Neural crest cell (in vitro differentiated cells): ENCODE measurements at places on chromosomes 2 and 18.

DNA sequence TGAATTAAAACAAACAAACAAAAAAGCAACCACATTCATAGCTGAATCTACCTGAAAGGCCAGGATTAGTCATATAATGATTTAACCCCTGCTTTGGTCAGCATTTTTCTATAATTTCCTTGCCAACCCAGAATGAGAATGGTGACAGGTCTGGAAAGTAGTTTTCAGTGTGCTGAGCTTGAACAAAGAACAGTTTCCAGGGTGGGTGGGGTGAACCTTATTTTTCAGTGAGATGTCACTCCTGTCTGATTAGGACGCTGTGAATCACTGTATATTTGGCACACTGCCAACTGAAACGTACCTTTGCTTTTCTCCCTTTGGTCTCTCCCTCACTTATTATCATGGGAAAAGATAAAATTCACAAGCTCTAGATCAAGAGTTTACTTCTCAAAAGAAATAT lies 35.0 kb upstream of the DSC1 start:
- no peak for DNase-seq

GRCh38 chr2:56768973-56769372 lies 585.2 kb downstream of the CCDC85A start:
- DNase-seq: no peak

DNA sequence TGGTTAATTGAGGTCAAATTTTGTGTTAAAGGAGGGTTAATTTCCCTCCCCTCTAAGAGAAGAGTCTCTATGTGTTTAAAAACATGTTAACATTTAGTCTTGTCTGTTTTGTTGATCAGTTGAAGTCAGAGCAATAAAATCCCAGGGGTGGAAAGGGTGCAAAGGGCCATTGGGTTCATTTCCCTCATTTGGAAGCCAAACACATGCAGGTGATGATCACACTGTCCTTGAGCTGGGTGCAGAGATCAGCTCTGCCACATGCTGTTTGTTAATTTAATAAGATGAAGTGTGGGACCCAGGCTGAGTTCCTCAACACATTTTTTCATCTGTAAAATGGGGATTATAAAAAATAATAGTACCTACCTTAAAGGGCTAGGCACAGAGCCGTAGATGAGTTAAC lies 260.9 kb downstream of the LPIN1 start:
- DNase-seq: no peak

DNA sequence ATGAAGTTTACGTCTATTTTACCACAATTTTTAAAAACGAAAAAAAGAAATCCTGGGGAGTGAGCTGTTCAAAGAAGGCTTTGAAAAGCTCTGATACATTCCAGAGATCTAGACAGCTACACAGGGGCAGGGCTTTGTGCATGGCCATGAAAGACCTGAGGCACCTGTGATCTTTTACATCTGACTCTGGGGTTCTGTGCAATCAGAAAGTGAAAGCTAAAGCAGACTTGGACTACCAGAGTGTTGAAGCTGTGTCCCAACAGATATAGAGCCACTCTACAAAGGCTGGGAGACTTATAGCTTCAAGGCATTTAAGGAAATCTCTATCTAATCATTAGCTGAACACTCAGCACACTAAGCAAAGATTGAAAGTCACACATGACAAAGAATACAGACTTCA lies 34.1 kb downstream of the PARD6G start:
- no peak for DNase-seq

- DNase-seq: no peak
Measured at GRCh38 chr2:180905002-180905401, 75.4 kb upstream of the UBE2E3 start.

GRCh38 chr2:186485576-186485870 lies 537 bp upstream of the ZC3H15 start:
- DNase-seq: no peak

- no peak for DNase-seq
Measured at GRCh38 chr2:224601923-224602322, 16.8 kb upstream of the CUL3 start.

DNA sequence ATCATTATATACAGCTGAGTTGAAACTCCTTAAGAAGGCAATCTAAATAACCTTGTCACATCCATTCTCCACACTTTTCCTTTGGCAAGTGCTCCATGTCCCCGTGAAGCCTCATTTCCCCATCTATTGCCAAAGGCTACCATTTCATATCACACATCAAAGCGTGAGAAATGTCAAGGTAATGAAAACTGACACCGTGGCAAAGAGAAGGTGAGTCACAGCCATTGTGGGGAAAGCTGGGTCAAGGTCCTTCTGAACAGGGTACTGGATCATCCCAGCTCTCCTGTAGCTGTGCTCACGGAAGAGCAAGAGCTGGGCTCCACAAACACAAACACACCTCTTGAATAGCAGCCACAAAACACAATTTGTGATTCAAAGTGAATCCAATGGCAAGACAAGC lies 58.2 kb upstream of the REG3G start:
- no peak for DNase-seq

DNA sequence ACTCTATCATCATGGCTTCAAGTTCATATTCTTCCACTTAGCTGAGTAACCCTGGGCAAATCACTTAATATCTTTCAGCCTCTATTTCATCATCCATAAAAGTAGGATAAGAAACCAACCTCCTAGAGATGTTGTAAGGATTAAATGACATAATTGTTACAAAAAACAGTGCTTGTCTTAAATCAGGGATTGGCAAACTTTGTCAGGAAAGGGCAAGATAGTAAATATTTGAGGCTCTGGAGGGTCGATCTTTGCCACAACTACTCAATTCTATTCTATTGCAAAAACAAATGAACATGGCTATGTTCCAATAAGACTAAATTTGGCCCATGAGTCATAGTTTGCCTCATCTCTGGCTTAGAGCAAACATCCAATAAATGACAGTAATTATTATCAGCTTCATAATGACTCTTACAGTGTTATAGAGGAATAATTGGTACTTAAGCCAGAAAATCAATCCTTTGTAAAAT lies 184.7 kb downstream of the SATB2 start:
- DNase-seq: no peak

DNA sequence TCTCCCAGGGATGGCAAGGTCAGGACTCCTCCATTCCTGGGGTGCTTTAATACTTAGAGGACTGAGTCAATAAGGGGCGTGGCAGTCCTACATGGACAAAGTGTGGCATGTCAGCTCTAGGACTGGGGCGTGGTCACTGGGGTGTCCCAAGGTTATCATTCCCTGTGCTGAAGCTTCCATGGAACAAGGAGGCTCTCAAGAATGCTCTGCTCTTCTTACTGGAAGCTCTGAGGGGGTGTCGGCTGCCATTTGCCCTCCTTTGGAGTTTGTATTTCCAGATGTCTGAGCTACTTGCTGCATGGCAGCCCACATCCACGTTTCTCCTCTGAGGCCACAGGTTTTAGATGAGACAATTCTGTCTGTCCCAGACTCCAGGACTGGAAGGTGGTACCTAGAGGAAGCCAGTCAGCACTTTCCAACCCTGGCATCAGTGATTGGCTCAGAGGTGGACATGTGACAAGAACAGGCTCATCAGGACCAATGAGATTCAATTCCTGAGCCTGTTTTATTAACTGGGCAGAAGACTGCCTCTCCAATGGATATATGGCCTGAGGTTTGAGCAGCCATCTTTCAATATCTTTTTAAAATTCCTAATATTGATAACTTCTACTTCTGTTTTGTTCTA lies 128.9 kb upstream of the ARL4C start:
- DNase-seq: no peak

- DNase-seq: no peak
Measured at GRCh38 chr2:55302241-55302640, 33.2 kb upstream of the MTIF2 start.

DNA sequence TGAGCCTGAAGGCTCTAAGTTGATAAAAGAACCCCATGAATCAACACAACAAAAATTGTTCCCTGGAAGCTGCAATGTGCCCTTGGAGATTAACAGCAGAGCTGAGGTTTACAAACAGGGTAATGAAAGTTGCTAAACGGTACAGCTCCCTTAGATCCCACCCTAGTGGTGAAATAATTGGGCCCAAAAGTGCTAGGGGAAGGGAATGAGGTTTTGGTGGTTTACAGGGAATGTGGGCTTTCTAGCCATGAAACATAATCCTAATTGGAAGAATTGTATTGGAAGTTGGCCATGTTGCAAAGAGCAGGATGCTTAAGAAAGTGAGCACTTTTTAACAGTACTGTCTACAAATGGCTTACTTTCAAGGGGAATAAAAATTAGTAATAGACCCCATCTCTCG lies 180.2 kb upstream of the SMIM21 start:
- DNase-seq: no peak

- no peak for DNase-seq
Measured at GRCh38 chr2:120305296-120305695, 40.6 kb upstream of the INHBB start.

- no peak for DNase-seq
Measured at GRCh38 chr2:118529908-118530599, 317.4 kb downstream of the EN1 start.

GRCh38 chr18:77254711-77255405 lies 5.2 kb downstream of the GALR1 start:
- no peak for DNase-seq

DNA sequence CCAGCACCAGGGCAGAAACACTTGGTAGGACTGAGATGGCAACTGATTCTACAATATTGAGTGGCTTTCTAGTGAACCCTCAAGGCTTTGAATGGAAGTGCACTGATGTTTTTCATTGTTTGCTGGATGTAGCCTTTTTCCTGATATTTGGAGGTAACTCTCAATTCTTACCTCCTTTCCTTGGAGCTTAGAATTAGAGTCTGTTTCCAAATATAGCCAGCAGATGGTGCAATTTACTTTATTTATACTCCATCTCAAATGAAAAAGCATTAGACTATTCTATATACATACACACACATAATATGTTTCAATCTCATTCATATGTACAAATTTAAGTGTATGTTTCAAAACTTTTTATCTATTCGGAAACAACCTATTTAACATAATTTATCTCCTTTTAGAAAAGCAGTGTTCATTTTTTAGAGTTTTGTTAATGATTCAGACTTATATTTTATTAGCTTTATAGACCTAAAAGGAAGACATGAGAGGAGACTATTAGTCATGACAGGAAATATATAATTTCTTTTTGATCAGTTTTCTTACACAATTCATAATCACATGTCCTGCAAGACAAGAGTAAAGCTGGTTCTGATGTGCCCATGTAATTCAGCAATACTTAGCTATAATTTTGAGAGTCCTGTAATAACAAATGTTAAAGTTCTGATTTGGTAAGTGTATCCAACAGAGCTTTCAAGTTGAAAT lies 124.8 kb downstream of the NUP35 start:
- DNase-seq: no peak

- DNase-seq: no peak
Measured at GRCh38 chr2:3485166-3485565, 34.2 kb downstream of the ADI1 start.

DNA sequence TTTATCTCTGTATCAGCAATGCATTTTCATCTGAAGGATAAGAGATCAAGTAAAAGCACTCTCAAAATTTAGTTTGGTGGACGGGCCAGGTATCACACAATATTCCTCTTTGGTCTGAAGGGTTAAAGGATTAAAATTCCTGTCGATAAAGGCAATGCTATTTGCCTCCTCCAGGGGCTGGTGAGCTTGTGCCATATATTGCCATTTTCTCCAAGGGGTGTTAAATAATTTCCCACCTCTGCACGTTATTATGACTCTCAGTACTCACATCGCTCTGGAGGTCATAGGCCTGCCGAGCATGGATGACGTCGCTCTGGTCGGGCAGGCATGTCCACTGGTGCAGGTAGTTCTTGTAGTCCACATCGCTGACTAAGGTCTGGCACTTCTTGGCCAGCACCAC lies 94.2 kb downstream of the NEB start:
- DNase-seq: no peak

DNA sequence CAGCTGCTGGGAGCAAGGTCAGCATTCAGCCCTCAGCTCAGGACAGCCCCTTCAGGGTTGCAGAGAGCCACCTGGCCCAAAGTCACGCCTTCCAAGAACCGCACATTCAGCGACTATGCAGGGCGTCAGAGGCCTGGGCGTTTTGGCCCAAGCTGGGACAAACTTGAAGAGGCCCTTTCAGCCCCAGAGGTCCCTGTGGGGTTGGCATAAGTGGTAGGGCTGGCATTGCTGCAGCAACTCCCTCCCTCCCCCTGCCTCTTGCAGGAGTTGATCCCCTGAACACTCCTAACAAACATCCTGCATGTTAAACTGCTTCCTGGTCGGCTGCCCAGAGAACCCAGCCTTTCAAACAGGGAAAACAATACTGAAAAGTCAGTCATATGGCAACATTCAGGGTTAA lies 192.9 kb upstream of the SMAD2 start:
- DNase-seq: no peak

GRCh38 chr2:18611184-18611583 lies 21.8 kb upstream of the NT5C1B start:
- DNase-seq: no peak

DNA sequence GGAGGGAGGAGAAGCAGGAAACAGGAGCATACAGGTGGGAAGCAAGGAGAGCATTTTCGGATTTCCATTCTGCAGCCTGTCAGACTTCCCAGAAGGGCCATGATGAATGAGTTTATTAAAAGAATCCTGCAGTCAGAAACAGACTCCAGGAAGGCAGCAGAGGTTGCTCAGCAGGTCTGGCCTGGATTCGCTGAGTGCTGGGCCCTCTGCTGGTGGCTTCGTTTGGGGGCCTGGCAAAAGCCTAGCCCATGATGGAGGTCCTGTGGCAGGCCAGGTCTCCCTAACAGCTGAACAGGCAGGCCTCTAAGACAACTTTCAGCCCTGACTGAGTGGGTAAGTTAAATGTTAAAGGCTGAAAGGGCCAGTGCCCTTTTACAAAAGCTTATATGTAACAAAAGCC lies 108.2 kb upstream of the CAPN13 start:
- DNase-seq: peak; percentile 11

DNA sequence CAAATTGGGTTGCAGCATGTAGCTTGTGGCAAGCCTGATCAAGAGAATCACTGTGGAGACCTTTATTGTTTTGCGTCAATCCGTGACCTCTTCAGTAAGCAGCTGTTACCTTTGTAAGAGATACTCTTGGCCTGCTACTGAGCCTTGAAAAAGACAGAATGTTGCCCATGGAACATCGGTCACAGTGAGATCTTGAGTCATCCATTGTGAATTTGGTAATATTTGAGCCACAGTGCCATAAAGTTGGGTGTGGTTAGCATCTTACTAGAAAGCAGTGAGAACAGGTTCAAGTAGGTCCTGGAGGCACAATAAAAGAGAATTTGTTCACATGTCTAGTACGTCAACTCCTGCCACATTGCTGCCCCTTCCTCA lies 12.7 kb upstream of the EFR3B start:
- DNase-seq: no peak

DNA sequence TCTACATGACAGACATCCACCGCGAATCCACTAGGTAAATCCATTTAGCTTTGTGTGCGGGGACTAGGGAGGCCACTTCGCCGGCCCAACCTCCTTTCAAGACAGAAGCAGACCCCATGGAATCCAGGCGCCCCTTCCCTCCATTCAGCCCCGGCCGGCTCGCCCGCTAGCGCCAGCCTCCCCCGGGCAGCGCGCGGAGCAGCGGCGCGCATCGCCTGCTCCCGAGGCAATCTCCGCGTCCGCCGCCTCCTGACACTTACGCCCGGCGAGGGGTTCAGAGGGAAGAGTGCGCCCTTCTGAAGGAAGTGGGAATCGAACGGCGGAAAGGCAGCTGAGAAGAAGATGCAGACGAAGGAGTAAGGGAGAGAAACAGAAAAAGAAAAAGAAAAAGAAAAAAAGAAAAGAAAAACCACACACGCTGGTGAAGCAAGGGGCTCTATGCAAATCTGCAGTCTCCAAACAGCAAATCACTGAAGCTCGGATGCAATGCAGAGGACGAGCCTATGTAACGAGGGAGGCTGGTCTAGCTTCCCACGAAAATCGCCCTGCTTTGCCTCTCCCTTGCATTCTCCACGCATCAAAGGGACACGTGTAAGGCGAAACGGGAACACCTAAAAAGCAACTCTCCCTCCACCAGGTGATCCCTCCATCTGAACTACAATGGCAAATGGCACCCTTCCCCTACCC lies 684.4 kb downstream of the NRXN1 start:
- peak; percentile 38 for DNase-seq
